ENCODE measurements at places on chromosomes 11 and 22.

- peaks cover 24% of the 10 kb centered on the region for H3K36me3 ChIP-seq
- H3K27ac ChIP-seq = peak overlapping the region; percentile 20
- H3K4me3 ChIP-seq = peak overlapping the region; percentile 28
- no peaks in the 10 kb centered on the region for H3K27me3 ChIP-seq
- DNase-seq = no peak
- peaks cover 20% of the 10 kb centered on the region for H3K4me1 ChIP-seq
These were observed 13.7 kb downstream of the RNF141 start for GRCh38 chr11:10526974-10527918.

DNA sequence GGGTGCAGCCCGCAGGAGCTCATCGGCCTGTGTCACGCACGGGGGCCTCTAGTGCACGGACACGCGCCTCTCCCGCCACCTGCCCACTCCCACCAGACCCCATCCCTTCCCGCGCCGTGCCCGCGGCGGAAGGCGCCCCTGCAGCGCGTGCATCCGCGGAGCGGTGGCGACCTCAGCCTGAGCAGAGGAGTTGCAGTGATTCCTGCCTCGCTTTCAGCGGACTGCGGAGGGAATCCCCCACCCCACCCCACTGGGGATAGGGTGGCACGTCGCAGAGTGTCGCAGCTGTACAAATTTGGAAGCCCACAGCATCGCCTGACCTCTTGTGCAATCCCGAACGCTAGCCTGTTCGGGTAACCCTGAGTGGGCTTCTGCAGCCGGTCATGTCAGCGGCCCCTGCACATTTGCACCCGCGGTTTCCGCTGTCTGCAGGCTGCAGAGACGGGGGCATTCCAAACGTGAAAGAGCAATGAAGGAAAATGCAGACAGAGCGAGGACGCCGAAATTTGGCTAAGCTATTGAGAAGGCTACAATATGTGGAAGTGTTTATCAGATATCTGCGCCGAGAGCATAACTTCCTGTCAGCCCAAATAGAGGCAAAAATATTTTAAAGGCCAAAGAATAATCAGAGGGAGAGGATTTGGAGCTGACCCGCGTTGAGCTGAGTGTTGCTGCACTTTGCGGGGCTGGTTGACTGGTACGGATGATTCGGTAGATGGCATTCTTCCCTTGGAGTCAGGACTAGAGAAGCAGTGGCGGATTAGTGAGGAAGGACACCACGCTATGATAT is 617 bp upstream of the ARHGAP20 start:
- H3K4me3 ChIP-seq = peak overlapping the region; percentile 23
- H3K27ac ChIP-seq = no peak overlapping the region
- H3K4me1 ChIP-seq = peaks cover 13% of the 10 kb centered on the region
- peaks cover 50% of the 10 kb centered on the region for H3K27me3 ChIP-seq

DNA sequence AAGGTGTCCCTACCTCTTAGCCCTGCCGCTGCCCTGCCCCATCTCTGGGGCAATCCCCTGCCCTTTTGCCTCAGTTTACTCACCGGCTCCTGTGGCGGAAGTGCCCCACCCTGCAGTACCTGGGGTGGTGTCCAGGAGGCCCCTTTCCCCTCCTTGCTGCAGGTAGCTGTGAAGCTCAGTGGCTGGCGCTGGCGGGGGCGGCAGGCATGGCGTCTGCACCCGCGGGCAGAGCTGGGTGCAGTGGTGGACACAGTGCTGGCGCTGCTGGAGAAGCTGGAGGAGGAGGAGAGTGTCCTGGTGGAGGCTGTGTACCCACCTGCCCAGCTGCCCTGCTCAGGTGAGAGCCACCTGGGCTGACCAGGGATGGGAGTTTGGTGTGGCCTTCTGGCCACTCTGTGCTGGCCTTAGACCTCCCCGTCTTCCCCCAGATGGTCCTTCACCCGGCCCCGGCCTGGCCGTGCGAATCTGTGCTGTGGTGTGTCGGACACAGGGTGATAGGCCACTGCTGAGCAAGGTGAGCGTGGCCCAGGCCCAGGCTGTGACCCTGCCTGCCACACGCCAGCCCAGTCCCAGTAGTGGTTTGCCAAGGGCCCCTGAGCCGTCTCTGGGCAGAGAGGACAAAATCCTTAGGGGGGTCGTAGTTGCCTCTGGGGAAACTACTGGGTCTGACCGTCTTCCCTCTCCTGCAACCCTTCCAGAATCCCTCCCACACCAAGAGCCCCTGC is 4.0 kb downstream of the CARNS1 start:
- no peak overlapping the region for H3K27ac ChIP-seq
- H3K4me3 ChIP-seq = peak overlapping the region; percentile 37
- no peak for DNase-seq
- H3K4me1 ChIP-seq = peaks cover 22% of the 10 kb centered on the region
- H3K36me3 ChIP-seq = no peaks in the 10 kb centered on the region
- peaks cover 17% of the 10 kb centered on the region for H3K27me3 ChIP-seq

DNA sequence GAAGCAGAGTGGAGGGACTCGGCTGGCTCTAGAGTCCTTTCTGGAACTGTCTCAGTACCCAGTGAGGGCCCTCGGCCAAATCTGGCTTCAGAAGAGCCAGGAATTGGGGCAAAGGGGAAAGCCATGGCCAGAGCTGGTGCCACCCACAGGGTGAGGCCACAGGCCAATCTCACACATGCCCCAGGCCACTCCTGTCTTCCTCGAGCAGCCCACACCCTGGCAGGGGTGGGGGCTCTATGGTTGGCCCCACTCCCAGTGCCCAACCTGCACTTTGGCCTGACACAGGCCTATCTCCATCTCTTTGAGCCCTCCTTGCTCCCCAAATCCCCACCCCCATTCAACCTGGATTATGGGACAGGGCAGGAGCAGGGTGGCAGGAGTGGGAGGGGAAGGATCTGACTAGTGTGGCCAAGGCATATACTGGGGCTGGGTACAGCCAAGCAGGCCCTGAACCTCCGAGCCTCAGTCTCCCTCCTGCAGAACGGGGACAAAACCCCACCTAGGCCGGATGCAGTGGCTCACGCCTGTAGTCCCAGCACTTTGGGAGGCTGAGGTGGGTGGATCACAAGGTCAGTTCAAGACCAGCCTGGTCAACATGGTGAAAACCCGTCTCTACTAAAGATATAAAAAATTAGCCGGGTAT is 6.9 kb downstream of the TST start:
- peaks cover 16% of the 10 kb centered on the region for H3K27me3 ChIP-seq
- no peaks in the 10 kb centered on the region for H3K36me3 ChIP-seq
- no peak overlapping the region for H3K4me3 ChIP-seq
- H3K4me1 ChIP-seq = peaks cover 13% of the 10 kb centered on the region
- no peak overlapping the region for H3K27ac ChIP-seq
- no peak for DNase-seq

- no peaks in the 10 kb centered on the region for H3K27me3 ChIP-seq
- no peak overlapping the region for H3K4me3 ChIP-seq
- H3K27ac ChIP-seq = no peak overlapping the region
These were observed 9.8 kb downstream of the MRPL48 start for GRCh38 chr11:73797457-73797856.

GRCh38 chr22:35044607-35045390 is 21.2 kb upstream of the ISX start:
- peaks cover 4% of the 10 kb centered on the region for H3K27me3 ChIP-seq
- no peaks in the 10 kb centered on the region for H3K36me3 ChIP-seq
- H3K27ac ChIP-seq = no peak overlapping the region
- DNase-seq = no peak
- no peak overlapping the region for H3K4me3 ChIP-seq
- H3K4me1 ChIP-seq = no peaks in the 10 kb centered on the region

DNA sequence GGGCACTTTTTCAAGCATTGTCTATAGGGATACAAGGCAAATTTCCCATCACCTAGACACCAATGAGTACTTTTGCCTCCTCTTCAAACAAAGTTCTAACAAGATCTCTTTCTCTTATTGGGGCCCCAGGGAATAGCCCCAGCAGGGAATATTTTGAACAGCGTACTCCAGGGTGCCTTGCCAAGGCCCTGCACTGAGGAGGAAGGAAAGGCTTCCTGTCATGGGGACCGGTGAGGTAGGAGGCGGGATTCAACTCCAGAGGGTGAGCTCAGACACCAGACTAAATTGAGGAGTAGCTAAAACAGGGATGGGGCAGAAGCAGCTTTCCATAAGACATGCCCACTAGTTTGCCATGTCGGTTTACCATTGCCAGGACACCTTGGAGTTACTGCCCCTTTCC is 28.0 kb upstream of the OR56B4 start:
- DNase-seq = no peak
- no peak overlapping the region for H3K4me3 ChIP-seq
- H3K27me3 ChIP-seq = no peaks in the 10 kb centered on the region
- no peak overlapping the region for H3K27ac ChIP-seq
- no peaks in the 10 kb centered on the region for H3K36me3 ChIP-seq
- no peaks in the 10 kb centered on the region for H3K4me1 ChIP-seq

GRCh38 chr11:56543739-56544138 is 682 bp upstream of the OR5M11 start:
- H3K27ac ChIP-seq = no peak overlapping the region
- DNase-seq = no peak
- no peaks in the 10 kb centered on the region for H3K27me3 ChIP-seq
- H3K36me3 ChIP-seq = no peaks in the 10 kb centered on the region
